ENCODE measurements at places on chromosomes 7 and 10.

DNA sequence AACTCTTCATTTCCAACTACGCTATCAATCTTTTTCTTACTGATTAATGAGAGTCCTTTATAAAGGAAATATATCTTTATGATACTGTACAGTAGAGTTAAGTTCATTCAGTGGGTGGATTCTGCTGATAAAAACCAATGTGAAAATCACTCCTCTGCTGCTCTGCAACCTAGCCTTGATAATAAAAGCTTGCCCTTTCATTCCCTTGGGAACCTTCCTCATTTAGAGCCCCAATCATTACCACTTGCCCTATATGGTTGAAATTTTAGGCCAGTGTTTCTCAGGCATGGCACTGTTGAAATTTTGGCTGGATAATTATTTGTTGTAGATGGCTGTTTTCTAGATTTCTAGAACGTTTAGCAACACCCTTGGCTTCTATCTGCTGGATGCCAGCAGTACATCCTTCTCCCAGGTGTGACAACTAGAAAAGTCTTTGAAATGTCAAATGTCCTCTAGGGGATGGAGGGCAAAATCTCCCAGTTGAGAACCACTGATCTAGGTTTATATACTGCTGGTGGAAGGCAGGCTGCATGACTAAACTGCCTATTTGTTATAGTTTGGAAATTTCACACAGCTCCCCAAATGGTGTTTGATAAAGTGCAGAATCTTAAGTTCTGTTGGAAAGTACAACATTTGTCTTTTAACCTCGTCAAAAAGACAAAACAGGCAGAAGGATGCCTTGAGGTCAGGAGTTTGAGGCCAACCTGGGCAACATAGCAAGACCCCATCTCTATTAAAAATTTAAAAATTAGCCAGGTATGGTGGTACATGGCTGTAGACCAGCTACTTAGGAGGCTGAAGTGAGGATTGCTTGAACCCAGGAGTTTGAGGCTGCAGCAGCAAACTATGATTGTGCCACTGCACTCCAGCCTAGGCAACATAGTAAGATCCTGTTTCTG lies 8.9 kb upstream of the SIRT1 start:
- no peak for DNase-seq

GRCh38 chr7:127413326-127413725 lies 20.8 kb upstream of the ZNF800 start:
- no peak for DNase-seq

DNA sequence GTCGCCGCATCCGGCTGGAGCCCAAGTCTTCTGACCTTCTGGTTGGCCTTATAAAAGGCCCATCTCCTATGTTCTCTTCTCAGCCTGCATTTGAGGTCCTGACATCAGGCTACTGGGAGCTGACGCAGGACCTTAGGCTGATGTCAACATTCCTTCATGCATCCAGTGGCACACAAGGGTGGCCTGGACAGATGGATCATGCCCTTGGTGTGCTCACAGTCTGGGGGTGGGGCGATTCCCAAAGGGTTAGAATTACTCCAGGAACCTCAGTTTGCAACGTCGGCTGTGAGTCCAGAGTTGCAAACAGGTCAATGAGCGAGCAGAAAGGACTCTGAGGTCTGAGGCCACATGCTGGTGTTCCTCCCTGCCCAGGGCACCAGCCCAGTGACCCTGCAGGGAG lies 8.2 kb upstream of the CLIP2 start:
- DNase-seq = no peak

DNA sequence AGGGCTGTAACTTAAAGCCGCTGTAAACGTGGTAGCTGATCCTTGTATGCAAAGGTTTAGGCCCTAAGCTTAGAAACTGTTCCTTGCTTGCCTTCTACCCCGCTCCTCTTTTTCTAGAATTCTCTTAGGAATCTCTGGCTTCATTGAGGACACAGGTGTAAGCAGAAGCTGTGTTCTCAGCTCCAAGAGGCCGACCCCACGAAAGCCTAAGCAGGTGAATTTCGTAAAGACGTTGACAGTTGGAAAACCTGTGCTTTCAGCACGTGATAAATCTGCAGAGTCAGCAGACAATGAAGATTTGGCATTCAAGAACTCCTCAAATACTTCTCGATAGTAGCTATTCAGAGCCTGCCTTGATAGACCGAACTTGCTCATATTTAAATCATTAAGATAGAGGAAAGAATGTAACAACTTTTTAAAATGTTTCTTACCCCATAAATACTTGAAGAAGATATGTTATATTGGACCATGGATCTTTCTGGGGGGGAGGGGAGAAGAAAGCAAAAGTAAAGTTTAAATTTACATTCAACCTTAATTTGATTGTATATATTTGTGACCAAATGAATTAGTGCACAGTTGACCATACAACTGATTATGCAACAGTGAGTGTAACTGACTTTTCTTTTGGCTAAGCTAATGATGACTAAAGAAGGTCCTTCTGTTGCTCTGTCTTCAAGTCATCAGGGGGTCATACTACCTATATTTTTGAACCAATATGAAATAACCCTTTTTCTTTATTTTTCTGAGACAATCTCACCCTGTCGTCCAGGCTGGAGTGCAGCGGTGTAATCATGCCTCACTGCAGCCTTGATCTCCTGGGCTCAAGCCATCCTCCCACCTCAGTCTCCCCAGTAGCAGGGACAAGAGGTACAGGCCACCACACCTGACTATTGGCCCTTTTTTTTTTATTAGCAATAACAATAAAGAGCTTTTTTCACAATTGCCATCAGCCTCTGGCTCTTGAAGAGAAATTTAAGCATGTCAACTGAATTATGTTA lies 1.2 kb upstream of the GDI2 start:
- no peak for DNase-seq

GRCh38 chr10:17910125-17910789 lies 41.5 kb upstream of the SLC39A12 start:
- no peak for DNase-seq

- no peak for DNase-seq
Observed at GRCh38 chr10:42929993-42930392, 146.9 kb upstream of the RET start.

GRCh38 chr7:134451656-134452055 lies 7.2 kb downstream of the AKR1B1 start:
- DNase-seq = no peak

DNA sequence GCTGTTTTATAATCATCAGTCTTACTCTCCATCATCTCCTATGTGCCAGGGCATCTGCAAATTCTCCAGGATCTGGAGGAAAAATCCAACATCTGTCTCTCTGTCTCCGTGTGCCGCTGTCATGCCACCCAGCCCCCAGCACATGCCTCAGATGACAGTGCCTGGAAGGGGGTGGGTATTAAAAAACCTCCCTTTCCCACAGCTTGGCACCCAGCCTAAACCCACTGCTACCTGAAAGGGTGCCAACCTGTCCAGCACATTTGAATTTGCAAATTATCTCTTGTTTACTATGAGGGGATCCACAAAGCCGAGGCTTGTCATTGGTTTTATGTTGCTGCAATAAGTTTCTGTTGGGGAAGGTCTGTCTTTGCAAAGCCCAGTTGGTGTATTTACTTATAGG lies 73.1 kb downstream of the EMX2 start:
- no peak for DNase-seq

DNA sequence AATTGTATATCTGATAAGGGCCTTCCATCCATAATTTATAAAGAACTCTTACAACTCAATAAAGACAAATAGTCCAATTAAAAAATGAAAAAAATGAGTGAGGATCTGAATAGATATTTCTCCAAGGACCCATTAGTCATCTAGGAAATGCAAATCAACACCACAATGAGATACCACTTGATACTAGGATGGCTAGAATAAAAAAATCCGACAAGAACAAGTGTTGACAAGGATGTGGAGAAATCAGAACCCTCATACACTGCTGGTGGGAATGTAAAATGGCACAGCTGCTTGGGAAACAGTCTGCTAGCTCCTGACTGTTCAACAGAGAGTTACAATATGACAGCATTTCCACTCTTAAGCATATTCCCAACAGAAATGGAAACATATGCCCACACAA lies 24.6 kb downstream of the ALOX5 start:
- DNase-seq = no peak

- no peak for DNase-seq
Observed at GRCh38 chr10:48758411-48758810, 73.7 kb downstream of the WDFY4 start.

DNA sequence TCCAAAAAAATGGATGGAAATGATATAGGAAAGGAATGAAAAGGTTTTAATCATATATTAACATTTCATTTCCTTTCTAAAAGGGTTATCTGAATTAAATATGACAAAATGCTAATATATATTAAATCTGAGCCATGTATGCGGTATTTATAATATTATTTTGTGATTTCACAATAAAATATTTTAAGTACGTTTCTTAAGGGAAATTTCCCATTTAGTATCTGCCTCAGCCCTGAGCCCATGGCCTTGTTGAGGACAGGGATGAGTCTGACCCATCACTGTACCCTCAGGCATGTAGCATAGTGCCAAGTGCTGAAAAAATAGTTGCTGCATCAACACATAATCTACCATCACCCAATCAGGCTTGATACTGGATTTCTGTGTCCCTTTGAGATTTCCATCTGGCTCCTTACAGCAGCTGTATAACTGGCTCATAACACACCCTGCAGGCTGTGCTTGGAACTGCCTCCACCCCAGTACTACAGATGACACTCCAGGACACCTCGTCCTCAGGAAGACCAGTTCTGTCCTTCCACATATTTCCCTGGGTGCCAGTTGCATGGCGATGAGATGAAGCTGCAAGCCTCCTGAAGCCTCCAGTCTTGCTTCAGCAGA lies 59.4 kb upstream of the ASAH2 start:
- DNase-seq = no peak

- DNase-seq = no peak
Observed at GRCh38 chr10:613271-614138, 76.0 kb downstream of the DIP2C start.

- no peak for DNase-seq
Observed at GRCh38 chr10:103854265-103854685, 1.1 kb downstream of the SH3PXD2A start.

- no peak for DNase-seq
Observed at GRCh38 chr7:49037346-49038210, 113.2 kb downstream of the CDC14C start.

- DNase-seq = no peak
Observed at GRCh38 chr7:25586513-25586912, 358.2 kb upstream of the NPVF start.

DNA sequence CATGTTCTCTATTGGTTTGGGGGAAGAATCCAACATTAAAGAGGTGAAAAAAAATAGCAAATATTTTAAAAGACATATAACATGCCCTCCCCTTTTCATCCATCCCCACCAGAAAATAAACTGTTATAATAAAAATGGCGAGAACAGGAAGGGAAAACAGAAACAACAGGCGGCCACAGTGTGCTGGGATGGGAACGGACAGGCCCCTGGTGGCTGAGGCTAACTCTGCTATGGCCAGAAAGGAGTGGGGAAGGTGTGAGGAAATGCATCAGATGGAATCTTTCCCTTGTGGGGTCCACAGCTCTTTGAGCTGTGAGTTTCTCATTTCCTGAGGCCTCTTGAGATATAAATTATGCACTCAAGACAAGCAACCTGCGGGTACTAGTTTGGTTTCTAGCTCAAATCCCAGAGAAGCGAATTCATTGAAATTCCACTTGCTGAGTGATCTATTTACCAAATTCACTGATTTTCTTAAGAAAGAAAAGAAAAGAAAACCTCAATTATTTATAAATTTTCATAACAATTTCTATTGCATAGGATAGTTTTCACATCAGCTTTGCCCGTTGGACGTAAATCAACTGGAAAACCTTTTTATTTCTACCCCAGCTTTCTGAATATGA lies 139.5 kb downstream of the BMPER start:
- DNase-seq = no peak

- no peak for DNase-seq
Observed at GRCh38 chr7:80529362-80529761, 17.5 kb upstream of the GNAT3 start.

GRCh38 chr7:133164498-133164897 lies 82.6 kb upstream of the CHCHD3 start:
- DNase-seq = no peak

DNA sequence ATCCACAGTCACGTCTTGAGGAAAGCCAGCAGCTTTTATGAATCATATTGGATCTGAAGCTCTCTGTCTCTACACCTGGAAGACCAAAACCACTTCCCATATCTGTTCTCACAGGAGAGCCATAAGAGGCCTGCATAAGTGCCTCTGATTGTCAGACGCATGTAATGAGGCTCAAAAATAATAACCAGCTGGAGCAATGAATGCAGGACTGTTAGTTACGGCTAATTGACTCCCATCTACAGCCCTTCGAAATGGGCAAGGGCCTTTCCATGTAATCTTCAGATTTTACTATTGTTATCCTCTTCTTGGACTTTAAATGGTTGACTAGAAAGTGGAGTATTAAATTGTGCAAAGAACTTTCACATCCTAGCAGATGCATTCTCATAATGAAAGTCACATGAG lies 4.4 kb upstream of the SEMA3C start:
- no peak for DNase-seq

DNA sequence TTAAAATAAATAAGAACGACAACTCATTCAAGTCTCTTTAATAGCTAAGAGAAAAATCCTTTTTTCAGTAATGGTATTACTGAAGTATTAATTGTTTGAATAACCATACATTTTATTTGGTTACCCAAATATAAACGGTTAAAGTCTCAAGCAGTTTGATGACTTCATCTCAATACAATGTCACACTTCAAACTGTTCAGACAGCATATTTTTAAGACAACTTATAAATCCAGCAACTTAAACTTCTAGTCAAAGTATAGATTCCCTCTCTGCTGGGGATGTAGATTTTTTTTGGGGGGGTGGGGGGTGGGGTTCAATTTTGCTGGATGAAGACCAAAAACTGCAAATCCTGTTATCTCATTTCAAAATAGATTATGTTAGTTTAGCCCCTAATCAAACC lies 42.0 kb downstream of the GNA12 start:
- DNase-seq = no peak

- DNase-seq = no peak
Observed at GRCh38 chr7:7959979-7960670, 8.5 kb upstream of the GLCCI1 start.

- DNase-seq = no peak
Observed at GRCh38 chr7:43078794-43079193, 33.7 kb upstream of the HECW1 start.

- DNase-seq = no peak
Observed at GRCh38 chr10:29634764-29635625, at the start of gene SVIL. SVIL (minus strand) TSS chr10:29634971; CDS start chr10:29555058, 79,913 bp downstream.

DNA sequence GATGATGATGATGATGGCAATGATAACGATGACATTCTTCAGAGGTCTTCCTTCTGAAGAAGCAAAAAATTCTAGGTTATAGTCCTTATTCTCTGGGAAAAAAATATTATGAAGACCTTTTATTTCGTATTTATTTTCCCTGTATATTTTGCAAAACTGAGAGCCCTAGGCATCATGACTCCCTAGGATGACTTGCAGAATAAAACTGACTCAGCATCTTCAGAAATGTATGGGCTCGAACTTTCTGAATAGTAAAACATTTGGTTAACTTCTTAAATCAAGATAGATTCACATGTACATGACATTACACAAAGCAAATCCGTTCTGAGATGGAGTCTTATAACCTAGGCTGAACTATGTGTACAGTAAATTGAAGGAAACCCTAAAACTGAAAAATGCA lies 29.4 kb downstream of the DKK1 start:
- DNase-seq = no peak

GRCh38 chr10:52313933-52314821 lies at the start of gene DKK1:
DKK1 (plus strand) TSS chr10:52314281; CDS start chr10:52314435, 154 bp downstream.
- no peak for DNase-seq

Data from activated CD4-positive, alpha-beta T cell treated with anti-CD3 and anti-CD28 coated beads for 1 hour (primary cell).